ENCODE measurements at places on chromosomes 7 and 10.

DNA sequence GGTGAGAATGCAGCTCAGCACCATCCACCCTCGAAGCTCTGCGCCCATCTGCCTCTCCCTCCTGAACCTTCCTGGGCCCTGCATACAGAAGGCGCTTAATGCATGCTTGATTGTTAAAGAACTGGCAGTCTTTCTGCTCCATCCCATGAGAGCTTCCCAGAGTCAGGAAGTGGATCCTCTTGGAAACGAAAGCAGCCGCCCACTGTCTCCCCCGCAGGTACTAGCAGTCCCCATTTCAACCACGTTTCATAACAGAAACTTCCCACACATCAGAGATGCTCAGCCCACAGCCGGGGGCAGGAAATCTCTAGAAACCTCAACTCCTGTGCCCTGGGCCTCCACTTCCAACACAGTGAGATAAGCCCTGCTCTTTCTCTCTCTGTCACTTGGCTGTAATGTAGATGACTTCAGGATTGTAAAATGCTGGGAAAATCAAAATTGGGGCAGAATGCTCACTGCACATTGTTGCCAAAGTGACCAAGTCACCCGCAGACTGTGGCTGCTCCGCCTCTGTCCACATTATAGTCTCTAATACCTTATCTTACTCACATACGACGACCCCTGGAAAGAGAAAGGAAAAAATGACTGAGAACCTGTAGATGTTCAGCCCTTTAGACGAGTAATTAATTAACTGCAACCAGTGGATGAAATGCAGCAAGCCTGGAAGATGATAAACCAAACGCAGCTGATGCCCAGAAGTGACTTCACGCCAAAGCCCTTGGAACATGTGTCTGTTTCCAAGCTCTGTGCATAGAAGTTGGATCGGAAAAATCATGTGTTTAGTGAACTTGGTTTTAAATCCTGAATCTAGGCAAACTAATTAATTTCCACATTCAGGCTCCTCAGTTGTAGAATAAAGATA lies 28.5 kb downstream of the GSDME start:
- DNase-seq, result no peak

DNA sequence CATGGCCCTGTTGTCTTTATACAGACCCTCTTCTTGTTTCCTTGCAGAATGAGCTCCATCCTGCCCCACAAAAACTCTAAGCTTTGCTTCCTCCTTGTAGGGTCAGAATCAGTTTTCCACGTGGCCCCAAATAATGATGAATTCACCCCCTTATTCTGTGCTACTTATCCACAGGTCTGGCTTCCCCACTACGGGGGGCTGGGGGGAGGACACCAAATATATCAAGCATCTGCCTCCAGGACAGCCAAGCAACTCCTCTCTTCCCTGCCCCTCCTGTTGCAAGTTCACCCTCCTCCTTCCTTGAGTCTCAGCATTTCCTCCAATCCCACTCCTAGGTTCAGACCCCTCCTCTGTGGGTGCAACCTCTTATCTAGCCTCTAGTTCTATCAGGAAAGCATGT lies 743.3 kb downstream of the GRID1 start:
- no peak for DNase-seq

GRCh38 chr10:126661356-126661755 lies 9.1 kb downstream of the C10orf90 start:
- no peak for DNase-seq

- DNase-seq, result no peak
Measured at GRCh38 chr10:178208-178607, 43.0 kb downstream of the ZMYND11 start.

- DNase-seq, result no peak
Measured at GRCh38 chr10:129730993-129731325, 233.1 kb downstream of the EBF3 start.

- DNase-seq, result no peak
Measured at GRCh38 chr10:482848-483247, 206.6 kb downstream of the DIP2C start.

- DNase-seq, result no peak
Measured at GRCh38 chr10:59227136-59227673, 50.8 kb downstream of the PHYHIPL start.

GRCh38 chr10:61900829-61901792 lies at the start of gene ARID5B:
Gene ARID5B, plus strand, starts transcription at chr10:61901699. Its CDS starts 11 bp downstream, at chr10:61901710.
- no peak for DNase-seq

- no peak for DNase-seq
Measured at GRCh38 chr10:34374356-34375045, 440.6 kb downstream of the PARD3 start.

- no peak for DNase-seq
Measured at GRCh38 chr7:77944183-77945182, 145.9 kb downstream of the PHTF2 start.

DNA sequence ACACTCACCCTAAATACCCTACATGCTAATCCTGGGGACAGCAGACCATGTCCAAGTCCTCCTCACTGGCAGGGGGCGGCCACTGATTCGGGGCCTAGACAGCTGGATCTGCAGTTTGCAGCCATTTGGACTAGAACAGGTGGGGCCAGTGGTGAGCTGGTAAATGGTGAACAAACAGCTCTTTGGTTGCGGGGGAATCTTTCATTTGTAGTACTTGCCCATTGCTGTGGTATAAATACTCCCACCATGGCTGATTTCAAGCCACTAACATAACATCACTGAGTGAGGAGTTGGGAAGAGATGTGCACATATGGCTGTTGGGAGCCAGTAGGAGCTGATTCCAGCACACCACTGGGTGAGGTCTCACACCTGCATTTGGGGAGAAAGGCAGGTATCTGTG lies 13.5 kb downstream of the ZNF503 start:
- DNase-seq, result no peak

- DNase-seq, result no peak
Measured at GRCh38 chr7:108535744-108536143, 9.8 kb upstream of the PNPLA8 start.

- DNase-seq, result no peak
Measured at GRCh38 chr10:48656914-48657305, 27.8 kb upstream of the WDFY4 start.

DNA sequence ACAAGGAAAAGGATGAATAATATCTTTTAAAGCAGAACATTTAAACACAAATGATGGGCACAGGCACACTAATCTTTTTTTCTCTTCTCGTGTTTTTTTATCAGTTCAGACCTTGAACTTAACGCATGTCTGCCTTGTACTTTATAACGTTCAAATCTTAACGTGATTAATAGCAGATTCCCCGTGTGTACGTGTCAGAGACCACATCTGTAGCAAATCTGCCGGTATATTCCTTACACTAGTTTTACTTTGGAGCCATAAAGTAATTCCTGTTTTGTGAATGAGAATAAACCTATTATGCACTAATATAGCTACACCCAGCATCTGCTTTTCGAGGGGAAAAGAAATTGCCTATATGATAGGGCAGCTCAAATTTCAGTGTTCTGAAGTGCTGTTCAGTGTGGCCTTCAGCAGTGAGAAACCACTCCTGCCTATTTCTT lies 166.0 kb upstream of the TCF7L2 start:
- DNase-seq, result no peak

- no peak for DNase-seq
Measured at GRCh38 chr7:96747418-96747940, 37.8 kb upstream of the SEM1 start.

DNA sequence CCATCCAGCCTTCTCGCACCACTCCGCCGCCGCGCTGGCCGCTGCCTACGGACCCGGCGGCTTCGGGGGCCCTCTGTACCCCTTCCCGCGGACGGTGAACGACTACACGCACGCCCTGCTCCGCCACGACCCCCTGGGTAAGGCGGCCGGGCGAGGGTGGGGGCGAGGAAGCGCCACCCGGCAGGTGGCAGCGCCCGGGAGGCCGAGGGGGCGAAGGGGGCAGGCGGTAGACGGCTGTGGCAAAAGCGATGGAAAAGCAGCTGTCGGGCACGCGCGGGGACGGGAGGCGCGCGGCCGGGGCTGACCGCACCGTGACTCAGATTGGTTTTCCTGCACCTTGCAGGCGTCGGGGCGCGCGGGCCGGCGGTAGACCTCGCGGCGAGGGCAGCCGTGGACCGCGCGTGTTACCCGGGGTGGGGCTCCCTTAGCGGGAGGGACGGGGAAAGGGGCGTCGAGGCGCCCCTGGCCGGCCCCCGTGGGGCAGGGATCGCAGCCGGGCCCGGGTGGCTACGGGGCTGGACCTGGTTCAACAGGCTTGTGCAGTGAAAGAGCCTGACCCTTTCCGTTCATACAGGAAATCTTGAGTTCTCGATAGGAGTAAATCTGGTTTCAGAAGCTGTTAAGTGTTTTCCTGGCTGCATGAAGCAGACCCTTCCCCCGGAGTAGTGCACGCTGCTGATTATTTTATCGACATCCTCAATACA lies 608 bp downstream of the HHEX start:
- DNase-seq, result no peak

- DNase-seq, result no peak
Measured at GRCh38 chr10:122257041-122257440, 14.1 kb upstream of the BTBD16 start.

DNA sequence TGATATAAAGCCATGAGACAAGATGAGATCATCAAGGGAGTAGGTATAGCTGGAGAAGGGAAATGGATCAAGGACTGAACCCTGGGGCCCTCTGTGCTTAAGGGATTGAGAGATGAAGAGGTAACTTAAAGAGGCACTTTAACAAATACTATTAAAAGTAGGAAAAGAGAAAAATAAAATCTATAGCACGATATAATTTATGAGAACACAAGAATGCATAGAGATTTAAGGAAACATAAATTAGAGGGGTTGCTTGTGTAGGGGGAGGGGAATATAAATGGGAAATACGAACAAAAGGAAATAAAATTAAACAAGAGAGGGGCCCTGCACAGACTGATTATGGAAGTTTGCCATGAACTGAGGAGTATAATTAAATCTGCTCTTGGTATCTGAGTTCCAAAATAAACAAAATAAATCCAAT lies 15.6 kb upstream of the LRRC17 start:
- DNase-seq, result no peak

DNA sequence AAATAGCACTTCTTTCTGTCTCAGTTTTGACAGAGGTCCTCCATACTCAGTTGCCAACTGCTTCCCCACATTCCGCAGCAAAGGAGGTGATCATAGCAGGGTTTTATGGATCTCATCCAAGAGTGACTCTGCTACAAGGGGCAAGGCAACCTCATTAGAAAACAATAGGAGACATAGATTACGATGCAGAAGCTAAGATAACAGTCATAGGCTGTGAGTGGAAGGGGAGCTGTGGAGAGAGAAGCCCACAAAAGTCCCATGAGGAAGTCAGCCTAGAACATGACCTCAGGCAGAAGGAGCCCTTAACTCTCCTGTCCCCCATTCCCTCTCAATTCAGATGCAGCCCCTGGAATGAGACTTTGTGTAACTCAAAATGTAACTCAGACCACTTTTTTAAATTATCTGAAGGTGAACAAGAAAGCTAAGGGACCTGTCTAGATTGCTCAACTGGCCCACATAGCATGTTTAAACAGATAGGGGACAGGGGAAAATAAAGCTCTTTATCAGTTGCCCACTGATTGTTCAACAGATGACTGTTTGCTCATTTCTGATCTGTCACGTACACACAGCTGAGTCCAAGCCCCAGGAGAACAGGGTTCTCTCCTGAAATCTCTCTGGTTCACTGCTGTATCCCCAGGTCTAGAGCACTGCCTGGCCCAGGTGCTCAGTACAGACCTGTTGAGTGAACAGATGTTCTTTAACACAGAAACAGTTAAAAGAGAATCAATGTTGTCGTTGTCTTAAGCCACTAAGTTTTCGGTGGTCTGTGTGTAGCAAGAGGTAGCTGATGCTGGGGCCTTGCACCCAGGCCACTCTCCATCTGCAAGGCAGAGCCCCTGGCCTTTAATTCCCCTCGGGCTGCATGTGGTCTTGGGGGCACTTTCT lies 1.5 kb upstream of the NCOA4 start:
- DNase-seq, result no peak

DNA sequence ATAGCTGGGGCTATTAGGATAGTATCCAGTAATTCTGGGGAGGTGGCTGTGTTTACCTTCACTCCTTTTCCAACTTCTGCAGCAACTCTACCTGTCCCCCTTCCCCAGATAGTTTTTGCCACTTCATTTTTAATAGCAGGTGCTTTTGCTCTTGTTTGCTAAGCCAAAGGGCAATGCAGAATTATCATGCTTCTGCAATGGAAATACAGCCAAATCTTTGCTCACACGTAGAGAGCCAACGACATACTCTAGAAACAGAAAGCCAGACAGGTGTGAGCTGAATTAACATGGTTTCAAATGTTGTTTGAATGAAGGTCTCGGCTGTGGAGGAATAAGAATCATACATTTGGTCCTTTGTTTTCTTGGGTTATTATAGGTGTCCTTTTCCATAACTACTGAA lies 14.4 kb downstream of the PLEKHS1 start:
- DNase-seq, result no peak

GRCh38 chr7:56063500-56063881 lies 595 bp upstream of the SUMF2 start:
- DNase-seq, result no peak
